CD4-positive, alpha-beta T cell treated with Interleukin-10 for 1 hour (primary cell): ENCODE measurements at places on chromosomes 16 and 17.

- DNase-seq, result no peak
Observed at GRCh38 chr16:3038896-3039295, 2.2 kb upstream of the BICDL2 start.

DNA sequence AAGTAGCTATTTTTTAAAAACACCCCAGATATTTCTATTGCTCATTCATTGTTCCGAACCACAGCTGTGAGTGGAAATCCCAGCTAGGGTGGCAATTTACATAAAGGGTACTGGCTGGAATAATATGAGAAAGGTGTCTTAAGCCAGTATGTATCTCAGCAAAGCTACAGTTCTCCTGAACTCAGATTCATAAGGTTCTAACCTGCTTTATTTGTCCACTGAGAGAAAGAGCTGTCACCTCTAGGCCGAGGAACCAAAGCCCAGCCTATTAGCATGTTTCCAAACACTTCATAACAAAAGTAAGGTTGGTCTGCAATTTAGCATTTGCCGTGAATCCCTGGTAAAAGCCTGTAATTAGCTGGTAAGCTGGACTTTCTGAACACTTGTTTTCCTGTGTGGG lies 57.0 kb upstream of the CLEC19A start:
- DNase-seq, result no peak

DNA sequence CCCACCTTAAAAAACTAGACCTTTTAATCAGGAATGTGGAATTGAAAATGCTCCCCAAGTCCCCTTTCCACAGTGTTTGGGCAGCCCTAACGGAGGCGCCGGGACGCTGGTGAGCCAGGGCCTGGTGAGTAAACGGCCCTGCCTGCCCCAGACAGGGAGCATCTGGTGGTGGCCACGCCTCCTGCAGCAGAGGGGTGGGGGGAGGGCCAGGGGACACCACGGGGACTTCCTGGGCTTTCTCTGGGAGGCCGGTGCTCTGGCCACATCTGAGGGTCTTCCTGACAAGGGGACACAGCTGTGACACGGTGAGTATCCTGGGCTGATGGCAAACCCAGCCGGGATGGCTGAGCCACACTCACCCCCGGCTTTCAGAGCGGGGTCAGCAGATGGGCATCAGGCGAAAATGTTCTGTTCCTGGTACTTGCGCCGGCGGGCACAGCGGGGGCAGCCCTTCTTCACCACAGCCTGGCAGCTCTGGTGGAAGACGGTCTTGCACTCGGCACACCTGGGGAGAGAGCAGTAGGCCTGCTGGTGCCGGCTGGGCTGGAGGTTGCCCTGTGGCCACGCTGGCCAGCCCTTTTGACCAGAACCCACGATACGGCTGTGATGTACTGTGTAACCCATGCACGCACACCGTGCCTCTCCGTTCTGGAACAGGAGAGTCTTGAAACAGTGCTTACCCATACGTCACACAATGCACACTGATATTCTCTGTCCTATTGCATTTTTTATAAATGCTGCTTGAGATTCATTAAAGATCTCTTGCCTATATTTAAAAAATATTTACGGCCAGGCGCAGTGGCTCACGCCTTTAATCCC lies 5.0 kb upstream of the ARHGAP27 start:
- DNase-seq, result no peak

DNA sequence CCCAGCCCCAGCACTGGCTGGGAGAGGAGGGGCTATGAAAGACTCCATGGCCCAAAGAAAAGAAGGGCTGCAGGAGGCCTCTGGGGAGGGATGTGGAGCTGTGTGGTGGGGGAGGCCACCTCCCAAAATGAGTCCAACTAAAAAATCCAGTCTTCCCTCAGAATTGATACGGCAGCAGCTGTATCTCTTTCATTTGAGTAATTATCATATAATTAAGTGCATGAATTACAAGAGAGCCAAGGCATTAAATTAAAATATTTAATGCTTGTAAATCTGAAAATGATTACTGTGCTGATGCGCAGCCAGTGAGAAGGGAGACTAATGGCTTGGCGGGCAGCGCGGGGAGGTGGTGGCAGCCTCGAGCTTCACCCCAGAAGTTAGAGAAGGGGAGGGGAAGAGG lies 192.8 kb downstream of the C16orf78 start:
- no peak for DNase-seq

DNA sequence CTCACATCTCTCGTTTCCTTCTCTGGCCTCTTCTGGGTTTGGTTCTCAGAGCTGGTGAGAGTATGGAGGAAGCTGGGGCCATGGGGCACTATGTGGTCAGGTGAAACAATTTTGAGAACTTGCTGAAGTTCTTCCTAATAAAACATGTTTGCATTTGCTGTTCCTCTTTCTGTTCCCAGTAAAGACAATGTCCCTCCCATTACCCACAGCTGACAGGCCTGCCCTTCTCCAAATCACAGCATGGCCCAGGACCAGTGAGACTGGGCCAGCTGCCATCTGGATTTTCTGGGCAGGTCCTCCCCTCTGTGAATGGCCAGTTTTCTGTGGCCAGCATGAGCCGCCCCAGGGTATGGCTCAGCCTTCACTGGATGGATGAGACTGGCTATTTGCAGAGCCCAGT lies at the start of gene CD300H:
CD300H (minus strand) TSS at position 113 of the 400 bp plus-strand sequence.
- DNase-seq, result no peak

DNA sequence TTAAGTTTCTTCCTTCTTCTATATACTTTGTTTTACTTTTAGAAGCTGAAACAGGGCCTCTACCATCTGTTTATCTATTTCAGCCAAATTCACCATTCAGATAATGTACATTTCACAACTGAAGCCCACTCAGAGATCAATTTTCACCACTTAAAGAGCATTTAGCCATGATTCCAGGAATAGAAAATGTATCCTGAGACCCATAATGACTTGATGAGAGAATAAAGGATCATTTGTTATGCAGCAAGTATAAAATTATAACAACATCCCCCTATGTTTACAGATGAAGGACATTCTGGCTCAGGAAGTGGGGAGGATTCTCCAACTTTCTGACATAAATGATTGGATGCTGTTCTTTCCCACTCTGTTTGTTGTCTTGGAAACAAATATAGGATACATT lies 962.1 kb upstream of the EEF2KMT start:
- DNase-seq, result no peak

- no peak for DNase-seq
Observed at GRCh38 chr17:10843811-10844210, 5.9 kb upstream of the PIRT start.

- DNase-seq, result no peak
Observed at GRCh38 chr17:49870298-49870697, 22.4 kb upstream of the TAC4 start.

DNA sequence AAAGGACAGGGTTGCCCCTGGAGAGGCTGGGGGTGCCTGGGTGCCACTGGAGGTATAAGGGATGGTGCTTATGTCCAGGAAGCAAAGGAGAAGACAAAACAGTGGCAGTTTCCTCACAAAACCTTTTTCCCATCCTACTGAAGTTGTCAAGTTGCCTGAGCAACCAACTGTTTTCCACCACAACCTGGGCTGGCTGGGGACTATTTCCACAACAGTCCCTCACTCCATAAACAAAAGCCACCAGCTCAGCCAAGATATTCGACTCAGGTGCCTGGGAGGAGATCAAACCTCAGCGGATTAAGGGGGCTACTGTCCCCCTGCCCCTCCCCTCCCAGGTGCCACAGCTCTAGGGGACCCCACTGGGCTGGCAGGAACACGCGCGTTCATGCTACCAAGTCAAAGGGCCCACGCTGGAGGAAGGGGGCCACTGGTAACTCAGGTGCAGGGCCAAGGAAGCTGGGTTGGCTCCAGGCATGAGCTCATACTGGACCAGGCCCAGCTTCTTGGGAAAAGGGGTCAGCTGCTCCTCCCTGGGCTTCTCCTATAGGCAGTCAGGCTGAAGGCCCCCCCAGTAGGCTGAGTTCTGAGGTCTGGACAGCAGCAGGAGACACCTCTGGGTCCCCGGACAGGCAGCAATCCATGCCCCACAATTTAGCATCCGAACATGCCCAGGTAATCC lies 45.7 kb upstream of the MRPS23 start:
- DNase-seq, result no peak

- peak; percentile 10 for DNase-seq
Observed at GRCh38 chr16:73154063-73154870, 106.3 kb upstream of the ZFHX3 start.

DNA sequence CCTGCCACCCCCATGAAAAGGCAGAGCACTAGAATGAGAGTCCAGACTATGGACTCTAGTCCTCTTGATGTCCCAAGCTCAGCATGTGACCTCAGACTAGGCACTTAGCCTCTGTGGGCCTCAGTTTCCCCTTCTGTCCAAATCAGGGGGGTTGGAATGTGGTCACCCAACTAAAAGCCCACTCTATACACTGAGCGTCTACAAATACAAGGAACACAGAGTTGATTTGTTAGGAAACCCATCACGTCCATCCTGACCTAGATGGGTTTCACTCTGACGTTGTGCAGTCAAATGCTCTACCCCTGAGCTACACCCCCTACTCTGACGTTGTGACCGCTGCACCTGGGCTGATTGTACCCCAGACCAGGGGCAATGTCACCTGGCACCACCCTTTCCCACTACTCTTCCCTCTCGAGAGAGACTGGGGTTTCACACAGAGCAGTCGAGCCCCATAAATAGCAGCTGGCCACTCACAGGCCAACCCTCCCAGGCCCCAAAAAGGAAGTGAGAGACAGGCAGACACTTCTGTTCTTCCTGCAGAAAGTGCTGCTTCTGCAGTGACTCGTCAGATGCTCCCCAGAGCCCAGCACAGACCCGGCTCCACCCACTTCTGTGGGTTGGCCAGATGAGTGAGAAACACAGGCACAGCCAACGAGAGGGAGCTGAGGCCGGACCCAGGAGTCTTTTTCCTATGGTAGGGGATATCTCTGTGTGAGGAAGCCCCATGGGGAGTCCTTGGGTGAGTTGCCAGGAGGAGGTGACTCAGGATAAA lies 16.1 kb upstream of the TNFRSF13B start:
- DNase-seq, result peak; percentile 58

GRCh38 chr16:73505577-73505976 lies 457.6 kb upstream of the ZFHX3 start:
- no peak for DNase-seq

DNA sequence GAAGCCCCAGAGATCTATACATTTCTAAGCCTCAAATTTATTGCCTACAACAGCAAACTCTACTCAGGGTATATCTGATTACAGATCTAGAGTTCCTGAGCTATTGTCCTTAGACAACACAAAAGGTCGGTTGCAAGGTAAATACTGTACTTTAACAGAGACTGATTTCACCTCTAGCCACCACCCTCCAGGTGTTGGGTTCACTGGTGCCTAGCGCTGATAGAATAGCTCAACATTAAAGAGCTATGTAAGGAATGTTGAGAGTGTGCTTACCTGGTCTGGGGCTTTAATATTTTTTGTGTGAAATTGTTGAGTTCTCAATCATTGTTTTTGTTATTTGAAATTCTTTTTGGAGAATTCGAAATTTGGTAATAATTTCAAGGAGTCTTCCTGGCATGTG lies 277.0 kb upstream of the PSMD7 start:
- DNase-seq, result no peak

- DNase-seq, result no peak
Observed at GRCh38 chr17:64679710-64680216, 17.7 kb upstream of the SMURF2 start.

DNA sequence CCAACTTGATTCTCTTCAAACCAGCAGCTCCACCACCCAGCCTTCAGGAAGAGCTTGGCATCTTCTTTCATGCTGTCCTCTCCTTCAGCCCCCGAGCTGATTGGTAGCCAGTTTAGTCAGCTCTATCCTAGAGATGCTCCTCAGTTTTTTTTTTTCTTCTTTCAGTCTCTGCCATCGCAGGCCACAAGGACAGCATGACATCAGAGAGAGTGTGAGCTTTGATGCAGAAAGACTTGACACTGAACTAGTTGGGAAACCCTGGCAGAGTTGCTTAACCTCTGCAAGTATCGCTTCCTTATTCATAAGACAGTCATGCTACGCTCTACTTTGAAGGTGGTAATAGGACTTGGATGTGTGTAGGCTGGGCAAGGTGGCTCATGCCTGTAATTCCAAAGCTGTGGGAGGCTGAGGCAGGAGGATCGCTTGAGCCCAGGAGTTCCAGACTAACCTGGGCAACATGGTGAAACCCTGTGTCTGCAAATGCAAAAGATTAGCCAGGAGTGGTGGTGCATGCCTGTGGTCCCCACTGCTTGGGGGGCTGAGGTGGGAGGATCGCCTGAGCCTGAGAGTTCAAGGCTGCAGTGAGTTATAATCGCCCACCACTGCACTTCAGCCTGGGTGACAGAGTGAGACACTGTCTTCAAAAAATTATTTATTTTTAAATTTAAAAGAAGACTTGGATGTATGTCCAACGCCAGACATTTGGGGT lies 2.6 kb downstream of the CD300LB start:
- peak; percentile 23 for DNase-seq

DNA sequence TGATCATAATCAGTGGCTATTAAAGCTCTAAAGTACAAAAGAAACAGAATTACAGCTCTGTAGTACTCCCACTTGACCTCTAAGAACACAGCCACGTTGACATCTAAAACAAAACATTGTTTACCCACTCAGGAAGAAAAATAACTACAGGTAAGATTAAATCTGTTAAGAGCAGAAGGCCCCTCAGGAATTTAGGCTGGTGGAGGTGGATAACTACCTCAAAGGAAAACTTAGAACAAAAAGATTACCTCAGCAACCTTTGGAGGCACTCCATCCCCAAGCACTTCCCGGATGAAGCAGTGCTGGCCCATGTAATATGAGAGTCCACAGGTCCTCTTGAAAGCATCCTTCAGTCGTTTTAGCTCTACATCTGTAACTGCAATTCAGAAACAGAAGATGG lies 46.7 kb downstream of the USP32 start:
- no peak for DNase-seq

DNA sequence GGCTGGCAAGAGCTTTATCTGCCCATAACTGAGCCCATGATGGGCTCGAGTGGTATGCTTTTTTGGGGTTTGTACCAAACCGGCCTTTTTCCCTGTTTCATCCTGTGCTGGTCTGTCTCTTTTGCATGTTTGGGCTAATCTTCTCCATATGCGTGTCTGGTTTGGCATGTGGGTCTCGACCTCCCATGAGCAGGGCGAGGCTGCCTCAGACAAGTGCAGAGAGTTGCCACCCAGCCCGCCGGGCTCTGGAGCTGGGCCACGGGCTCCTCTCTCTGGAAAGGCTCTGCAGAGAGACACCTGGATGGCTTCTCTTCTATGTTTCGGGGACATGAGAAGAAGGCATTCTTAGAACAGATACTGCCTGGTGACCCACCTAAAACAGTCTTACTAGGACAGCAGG lies 67.8 kb upstream of the TBX2 start:
- DNase-seq, result no peak

- DNase-seq, result peak; percentile 82
Observed at GRCh38 chr17:50200457-50201275, 765 bp downstream of the COL1A1 start.

- no peak for DNase-seq
Observed at GRCh38 chr16:75104836-75105235, 11.7 kb downstream of the LDHD start.

DNA sequence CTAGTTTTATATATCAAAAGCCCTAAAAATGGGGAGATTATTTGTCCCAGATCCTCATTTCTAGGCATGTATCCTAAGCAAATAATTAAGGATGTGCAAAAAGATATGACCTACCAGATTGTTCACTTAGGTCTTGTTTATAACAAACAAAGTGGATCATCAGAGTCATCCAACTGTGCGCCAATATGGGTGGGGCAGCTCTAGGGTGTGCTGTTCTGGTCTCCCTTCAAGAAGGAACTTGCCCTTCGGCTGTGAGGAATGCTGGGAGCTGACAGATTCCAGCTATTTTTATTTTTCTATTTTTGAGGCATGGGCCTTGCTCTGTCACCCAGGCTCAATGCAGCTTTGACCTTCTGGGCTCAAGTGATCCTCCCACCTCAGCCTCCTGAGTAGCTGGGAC lies 13.8 kb downstream of the CHP2 start:
- DNase-seq, result no peak

- DNase-seq, result no peak
Observed at GRCh38 chr16:19269098-19269497, 16.4 kb upstream of the CLEC19A start.

- DNase-seq, result no peak
Observed at GRCh38 chr17:75959051-75959838, 18.4 kb upstream of the FBF1 start.
